Osteocyte (in vitro differentiated cells): ENCODE measurements at places on chromosomes 1 and 21. TPM values are rescaled to one million over a fixed set of nuclear protein-coding genes. Genes with fewer than 3 reads are reported as not detected.

The S100A6 gene
- 0.99 and 1.1 TPM in 2 replicates for total RNA-seq

GRCh38 chr1:203444171-203444576 lies 31.4 kb upstream of the PRELP start:
- no peak for DNase-seq

The KRTAP10-2 gene
- not detected in 2 replicates for total RNA-seq

The PAQR6 gene
- 12.0 and 12.5 TPM in 2 replicates for total RNA-seq

The CNKSR1 gene
- total RNA-seq = 0.89 and 1.1 TPM in 2 replicates

- DNase-seq = no peak
Measured at GRCh38 chr1:236142253-236143103, at the start of gene GPR137B. GPR137B (plus strand) TSS chr1:236142539; CDS start chr1:236142623, 84 bp downstream.

GRCh38 chr1:178417858-178418257 lies 78.9 kb downstream of the CLEC20A start:
- no peak for DNase-seq

DNA sequence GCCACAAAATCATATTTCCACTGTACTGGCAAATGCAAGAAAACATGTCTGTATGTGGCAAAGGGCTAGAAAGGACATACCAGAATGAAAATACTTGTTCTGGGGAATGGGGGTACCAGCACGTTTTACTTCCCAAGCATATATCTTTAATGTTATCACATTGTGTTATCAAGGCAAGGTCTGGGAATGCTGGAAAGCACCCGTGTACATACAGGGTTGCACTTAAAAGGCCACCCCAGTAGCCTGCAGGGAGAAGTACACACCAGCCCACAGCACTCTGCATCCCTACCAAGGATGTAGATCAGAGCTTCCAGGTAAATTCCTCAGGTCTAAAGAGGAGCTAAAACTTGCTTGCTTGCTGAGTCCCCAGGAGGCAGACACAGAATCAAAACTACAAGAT lies 381.8 kb downstream of the RRAGC start:
- peak; percentile 57 for DNase-seq

- no peak for DNase-seq
Measured at GRCh38 chr1:103220631-103221041, 112.3 kb upstream of the COL11A1 start.

The C1orf50 gene
- 5.3 and 5.6 TPM in 2 replicates for total RNA-seq

GRCh38 chr1:29122682-29123052 lies 1.0 kb downstream of the TMEM200B start:
- DNase-seq = peak; percentile 88

The ERRFI1 gene
- total RNA-seq = 84.2 and 96.6 TPM in 2 replicates

GRCh38 chr1:109257682-109258421 lies 8.5 kb downstream of the CELSR2 start:
- DNase-seq = no peak

DNA sequence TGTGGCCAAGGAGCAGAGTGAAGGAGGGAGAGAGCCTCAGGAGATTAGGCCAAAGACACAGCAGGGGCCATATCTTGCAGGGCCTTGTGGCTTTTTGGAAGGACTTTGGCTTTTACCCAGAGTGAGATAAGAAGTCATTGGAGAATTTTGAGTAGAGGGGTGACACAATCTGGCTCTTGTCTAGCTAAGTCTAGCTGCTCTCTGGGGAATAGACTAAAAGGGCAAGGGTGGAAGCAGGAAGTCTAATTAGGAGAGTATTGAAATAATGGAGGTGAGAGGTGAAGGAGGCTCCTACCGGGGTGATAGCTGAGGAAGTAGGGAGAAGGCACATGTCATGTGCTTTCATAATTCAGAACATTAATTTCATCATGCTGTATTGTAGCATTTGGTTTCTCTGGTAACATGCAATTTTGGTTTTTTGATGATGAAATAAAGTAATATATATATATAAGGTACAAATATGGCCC lies 34.3 kb upstream of the KCNA3 start:
- DNase-seq = no peak

GRCh38 chr1:14583788-14584187 lies 14.7 kb upstream of the KAZN start:
- DNase-seq = no peak

- no peak for DNase-seq
Measured at GRCh38 chr1:85378534-85378933, 86.4 kb downstream of the DDAH1 start.

The NCAM2 gene
- 121 and 135 TPM in 2 replicates for total RNA-seq

DNA sequence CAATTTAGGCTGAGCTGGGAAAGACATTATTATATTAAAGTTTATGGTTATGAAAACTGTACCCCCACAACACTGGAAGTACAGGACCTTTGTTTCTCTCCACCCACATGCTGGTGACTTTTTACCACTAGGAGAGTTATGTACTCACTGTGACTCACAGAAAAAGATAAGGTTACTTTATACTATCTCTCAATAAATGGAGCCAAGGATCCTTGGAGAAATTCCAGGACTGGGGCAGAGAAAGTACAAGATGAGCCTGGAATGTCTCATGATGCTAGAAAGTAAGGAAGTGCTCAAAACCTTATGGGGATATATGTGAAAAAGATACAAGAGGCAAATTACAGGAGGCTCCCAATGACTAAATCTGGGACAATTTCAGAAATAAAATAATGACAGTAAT lies 63.9 kb upstream of the C1orf105 start:
- no peak for DNase-seq

GRCh38 chr1:158731707-158732106 lies 11.2 kb upstream of the OR6K3 start:
- no peak for DNase-seq

DNA sequence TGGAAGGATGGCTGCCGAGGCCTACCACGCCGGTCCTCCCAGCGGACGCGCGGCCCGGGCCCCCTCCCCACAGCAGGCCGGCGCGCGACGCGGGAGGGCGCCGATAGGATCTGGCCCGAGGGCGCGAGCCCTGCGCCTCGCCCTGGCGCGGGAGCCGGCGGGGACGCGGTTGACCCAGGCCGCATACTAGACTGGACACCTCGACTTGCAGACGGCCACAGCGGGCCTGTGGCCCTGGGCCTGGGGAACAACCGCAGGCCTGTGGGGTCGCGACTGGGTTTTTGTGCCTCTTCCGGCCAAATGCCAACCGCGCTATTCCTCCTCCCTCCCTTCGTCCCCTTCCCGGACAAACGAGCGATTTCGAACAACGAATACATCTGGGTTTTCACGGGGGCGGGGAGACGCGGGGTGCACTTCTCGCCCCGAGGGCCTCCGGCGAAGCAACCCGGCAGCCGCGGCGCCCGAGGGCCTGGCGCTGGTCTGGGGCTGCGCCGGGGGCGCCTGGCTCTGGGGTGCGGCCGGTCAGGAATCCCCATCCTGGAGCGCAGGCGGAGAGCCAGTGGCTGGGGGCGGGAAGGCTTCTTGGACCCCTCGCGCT lies 2.4 kb downstream of the NHLH2 start:
- no peak for DNase-seq

DNA sequence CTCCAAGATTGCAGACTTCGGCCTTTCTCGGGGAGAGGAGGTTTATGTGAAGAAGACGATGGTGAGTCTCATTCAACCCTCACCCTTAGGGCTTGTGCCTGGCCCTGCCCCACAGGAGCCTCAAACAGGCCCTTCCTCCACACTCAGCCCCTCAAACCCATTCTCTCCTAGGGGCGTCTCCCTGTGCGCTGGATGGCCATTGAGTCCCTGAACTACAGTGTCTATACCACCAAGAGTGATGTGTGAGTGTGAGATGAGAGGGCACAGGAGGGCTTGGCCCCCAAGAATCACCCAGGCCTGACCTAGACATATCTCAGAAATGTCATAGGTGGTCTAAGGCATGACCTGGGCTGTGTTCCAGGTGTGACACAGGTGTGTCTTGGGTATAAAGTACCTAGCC lies 18.3 kb upstream of the MPL start:
- DNase-seq = no peak

DNA sequence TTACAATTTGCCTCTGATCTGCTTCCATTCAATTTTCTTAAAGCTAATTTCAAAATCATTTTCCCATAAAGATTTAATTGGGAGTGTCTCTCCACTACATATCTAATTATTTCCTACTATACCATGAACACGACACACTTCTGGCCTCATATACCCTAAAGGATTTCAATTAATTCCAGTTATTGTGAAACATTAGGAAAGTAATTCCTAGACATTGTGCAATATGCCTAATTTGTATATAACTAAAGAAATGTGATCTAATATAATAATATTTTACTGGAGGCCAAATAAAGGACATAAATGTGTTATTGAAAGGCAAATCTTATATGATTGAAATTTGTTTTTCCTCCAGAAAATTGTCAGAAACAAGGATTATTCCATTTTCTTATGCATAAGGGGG lies 727.2 kb upstream of the ADGRL2 start:
- DNase-seq = no peak

The PTGS2 gene
- total RNA-seq = 3.1 and 4.3 TPM in 2 replicates

The MATN1 gene
- 0.39 and 0.99 TPM in 2 replicates for total RNA-seq

GRCh38 chr1:248054671-248055070 lies 8.0 kb downstream of the OR2L3 start:
- no peak for DNase-seq

DNA sequence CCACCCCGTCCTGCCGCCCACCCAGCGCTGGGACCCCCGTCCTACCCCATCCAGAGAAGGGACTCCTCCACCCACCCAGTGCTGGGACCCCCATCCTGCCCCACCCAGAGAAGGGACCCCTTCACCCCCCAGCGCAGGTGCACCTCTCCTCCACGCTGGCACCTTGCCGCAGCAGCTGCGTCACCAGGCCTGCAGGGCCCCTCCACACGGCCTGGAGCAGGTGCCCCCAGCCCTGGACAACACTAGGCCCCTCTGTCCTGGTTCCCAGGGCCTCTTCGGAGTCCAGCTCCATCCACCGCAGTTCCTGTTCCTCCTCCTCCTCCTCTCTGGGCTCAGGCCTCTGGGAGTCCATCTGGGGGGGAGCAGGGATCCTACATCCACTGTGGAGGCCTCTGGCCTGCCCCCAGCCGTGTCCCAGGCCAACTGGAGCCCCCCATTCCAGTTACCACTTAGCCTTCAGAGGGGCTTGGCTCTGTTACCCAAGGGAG lies 378 bp downstream of the ANKRD65 start:
- no peak for DNase-seq

The CA6 gene
- total RNA-seq = not detected in 2 replicates

- DNase-seq = no peak
Measured at GRCh38 chr1:197062692-197063091, 4.4 kb downstream of the F13B start.

The PCP4L1 gene
- not detected in 2 replicates for total RNA-seq

GRCh38 chr1:181044449-181044966 lies 10.7 kb downstream of the MR1 start:
- no peak for DNase-seq

The MAGI3 gene
- total RNA-seq = 7.0 and 8.9 TPM in 2 replicates

GRCh38 chr1:224539971-224540370 lies 76.1 kb upstream of the CNIH3 start:
- DNase-seq = no peak

DNA sequence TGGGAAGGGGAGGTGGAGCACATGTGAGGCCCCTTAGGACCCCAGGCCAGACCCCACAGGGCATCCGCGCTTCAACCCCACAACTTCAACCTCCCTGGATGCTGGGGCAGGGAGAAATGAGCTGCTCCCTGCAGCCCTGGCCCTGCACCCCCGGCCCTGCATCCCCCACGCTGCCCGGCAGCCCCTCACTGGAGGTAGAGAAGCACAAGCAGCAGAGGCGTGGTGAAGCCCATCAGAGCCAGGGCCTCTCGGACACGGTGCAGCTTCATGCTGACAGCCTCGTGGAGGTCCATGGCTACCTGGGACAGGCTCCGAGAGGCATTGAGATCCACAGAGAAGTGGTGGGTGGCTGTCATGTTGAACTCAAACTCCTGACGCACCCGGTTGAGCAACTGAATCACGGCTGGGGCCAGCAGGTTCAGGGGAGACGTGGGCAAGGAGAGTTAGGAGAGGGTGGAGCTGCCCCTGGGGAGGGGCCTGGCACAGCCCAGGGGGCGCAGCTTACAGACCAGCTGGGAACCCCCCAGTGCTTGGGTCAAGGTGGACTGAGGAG lies 3.3 kb downstream of the DCST2 start:
- DNase-seq = no peak

- DNase-seq = no peak
Measured at GRCh38 chr1:109249654-109250401, 489 bp downstream of the CELSR2 start.

The HUNK gene
- total RNA-seq = 0.83 and 1.8 TPM in 2 replicates

GRCh38 chr21:28240586-28240985 lies 752.1 kb downstream of the LTN1 start:
- no peak for DNase-seq

DNA sequence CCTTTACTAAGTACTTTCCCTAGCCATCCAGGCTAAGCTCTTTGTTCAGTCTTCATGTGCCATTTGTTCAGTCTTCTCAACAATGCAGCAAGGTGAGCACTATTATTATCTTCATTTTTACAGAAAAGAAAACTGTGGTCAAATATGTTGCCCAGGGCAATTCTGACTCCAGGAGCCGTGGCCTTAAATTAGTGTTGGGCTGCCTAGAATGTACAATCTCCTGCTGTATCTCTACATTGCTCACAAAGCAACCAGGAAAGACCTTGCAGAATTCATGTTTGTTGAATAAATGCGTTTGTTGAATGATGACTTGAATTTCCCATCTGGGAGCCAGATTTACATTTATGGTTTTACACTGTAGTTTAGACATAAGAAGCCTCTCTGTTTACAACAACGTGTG lies 14.2 kb downstream of the CD101 start:
- DNase-seq = no peak

DNA sequence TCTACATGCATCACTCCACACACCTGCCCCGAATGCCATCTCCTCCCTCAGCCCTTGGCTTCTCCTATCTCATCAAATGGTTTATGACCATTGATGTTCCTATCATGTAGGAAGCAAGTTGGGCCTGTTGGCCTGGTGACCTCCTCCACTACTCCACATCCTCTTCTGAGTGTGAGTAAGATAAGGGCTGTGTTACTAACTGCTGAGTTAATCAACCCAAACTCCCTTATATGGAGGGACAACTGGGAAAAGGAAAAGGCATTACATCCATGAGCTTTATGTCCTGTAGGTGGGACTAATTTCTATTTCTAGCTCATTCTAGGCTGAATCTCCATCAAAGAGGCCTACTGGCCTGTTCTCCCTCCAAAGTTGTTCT lies 57.6 kb downstream of the WLS start:
- no peak for DNase-seq

DNA sequence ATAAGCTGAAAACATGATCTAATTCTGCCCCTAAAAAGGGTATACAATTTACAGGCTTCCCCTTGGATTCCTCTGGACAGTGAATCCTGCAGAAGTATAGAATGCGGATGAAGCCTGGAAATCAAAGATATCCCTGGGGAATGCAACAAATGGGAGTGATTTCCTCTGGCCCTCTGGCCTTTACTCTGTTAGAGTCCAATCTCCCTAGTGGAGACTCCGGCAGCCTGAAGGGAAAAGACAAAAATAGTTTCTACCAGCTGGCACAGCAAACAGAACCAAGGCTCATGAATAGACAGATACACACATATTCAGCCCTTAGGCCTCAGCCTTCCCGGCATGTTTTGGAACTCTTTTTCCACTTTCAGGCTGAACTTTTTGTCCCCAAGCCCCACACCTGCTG lies 3.9 kb upstream of the LRRC52 start:
- DNase-seq = no peak

The IVL gene
- total RNA-seq = not detected in 2 replicates
